Vagina (tissue), 2 donors: ENCODE measurements at places on chromosomes 13 and 19.

GRCh38 chr13:42907745-42908144, 84.3 kb downstream of the EPSTI1 start:
- no peak for DNase-seq
- H3K4me1 ChIP-seq, result no peaks in the 10 kb centered on the region
- no peak overlapping the region for H3K27ac ChIP-seq
- no peak overlapping the region for H3K4me3 ChIP-seq
- no peaks in the 10 kb centered on the region for H3K36me3 ChIP-seq
- no peaks in the 10 kb centered on the region for H3K27me3 ChIP-seq

- H3K27ac ChIP-seq, result no peak overlapping the region
- no peak for DNase-seq
- peaks cover 25% of the 10 kb centered on the region for H3K4me1 ChIP-seq
- no peak overlapping the region for H3K4me3 ChIP-seq
Observed at GRCh38 chr19:31329819-31330218, 19.4 kb downstream of the TSHZ3 start.

GRCh38 chr13:107864543-107865317, 350.6 kb downstream of the LIG4 start:
- H3K4me3 ChIP-seq, result no peak overlapping the region
- H3K4me1 ChIP-seq, result peaks cover 22% of the 10 kb centered on the region
- no peaks in the 10 kb centered on the region for H3K36me3 ChIP-seq
- DNase-seq, result no peak

- DNase-seq, result no peak
- H3K27me3 ChIP-seq, result no peaks in the 10 kb centered on the region
- peak overlapping the region; percentile 81 for H3K27ac ChIP-seq
- no peaks in the 10 kb centered on the region for H3K36me3 ChIP-seq
- peaks cover 25% of the 10 kb centered on the region for H3K4me1 ChIP-seq
- no peak overlapping the region for H3K4me3 ChIP-seq
Observed at GRCh38 chr13:29523199-29523961, 72.1 kb downstream of the SLC7A1 start.

- no peaks in the 10 kb centered on the region for H3K4me1 ChIP-seq
- H3K27ac ChIP-seq, result no peak overlapping the region
- H3K36me3 ChIP-seq, result no peaks in the 10 kb centered on the region
- no peak overlapping the region for H3K4me3 ChIP-seq
- no peak for DNase-seq
Observed at GRCh38 chr13:113785051-113786010, 26.3 kb downstream of the TMEM255B start.

DNA sequence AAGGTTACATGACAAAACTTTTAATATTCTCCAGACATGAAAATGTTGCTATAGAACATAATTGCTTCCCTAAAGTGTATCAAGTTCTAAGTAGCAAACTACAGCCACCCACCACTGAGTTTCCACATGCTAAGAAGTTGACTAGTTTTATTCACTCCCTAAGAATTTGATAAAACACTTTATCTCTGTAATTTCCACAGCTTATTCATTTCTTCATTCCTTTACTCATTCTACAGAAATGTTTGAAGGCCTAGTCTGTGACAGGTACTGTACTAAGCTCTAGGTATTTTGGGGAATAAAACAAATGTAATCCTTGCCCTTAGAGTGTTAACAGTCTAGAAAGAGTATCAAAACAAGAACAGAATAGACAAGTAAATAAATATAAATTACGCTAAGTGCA, 101.8 kb upstream of the DIAPH3 start:
- DNase-seq, result no peak
- no peaks in the 10 kb centered on the region for H3K4me1 ChIP-seq

DNA sequence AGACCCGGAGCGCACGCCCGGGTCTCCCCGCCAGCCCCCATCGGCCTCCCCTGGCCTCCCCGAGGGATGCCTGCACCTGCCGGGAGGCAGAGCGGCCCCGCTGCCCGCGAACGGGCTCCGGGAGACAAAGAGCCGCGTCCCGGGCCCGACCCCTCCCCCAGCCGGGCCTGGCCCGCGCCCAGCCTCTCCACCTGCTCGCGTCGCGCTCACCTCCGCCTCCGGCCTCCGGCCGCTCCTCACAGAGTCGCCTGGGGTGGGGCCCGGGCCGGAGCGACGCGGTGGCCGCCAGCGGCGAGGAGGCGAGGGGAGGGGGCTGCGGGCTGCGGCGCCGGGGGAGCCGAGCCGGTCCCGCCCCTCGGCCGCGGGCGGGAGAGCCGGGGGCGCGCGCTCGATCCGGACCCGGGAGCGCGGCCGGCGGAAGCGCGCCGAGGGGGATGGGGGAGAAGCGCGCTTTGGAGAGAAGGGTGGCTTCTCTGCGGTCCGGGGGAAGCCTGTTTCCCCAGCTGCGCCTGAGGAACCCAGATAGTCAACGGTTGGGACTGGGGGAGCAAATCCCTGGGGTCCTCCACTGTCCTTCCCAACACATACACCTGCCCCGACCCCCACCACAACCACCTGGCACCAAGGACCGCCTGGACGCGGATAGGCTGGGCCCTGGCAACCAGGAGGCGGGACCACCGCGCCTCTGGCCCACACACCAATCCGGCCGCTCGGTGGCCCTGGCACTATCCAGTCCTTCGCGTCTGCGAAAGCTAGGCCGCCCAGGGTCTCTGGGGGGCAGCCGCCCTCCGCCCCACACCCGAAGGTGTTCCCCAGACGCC, at the start of gene PRR36:
TSS of gene PRR36 (minus strand) at position 315 of the 821 bp plus-strand sequence. CDS start 701 bp downstream, outside the sequence.
- H3K27me3 ChIP-seq, result no peaks in the 10 kb centered on the region
- DNase-seq, result no peak
- peaks cover 51% of the 10 kb centered on the region for H3K4me1 ChIP-seq
- no peaks in the 10 kb centered on the region for H3K36me3 ChIP-seq

DNA sequence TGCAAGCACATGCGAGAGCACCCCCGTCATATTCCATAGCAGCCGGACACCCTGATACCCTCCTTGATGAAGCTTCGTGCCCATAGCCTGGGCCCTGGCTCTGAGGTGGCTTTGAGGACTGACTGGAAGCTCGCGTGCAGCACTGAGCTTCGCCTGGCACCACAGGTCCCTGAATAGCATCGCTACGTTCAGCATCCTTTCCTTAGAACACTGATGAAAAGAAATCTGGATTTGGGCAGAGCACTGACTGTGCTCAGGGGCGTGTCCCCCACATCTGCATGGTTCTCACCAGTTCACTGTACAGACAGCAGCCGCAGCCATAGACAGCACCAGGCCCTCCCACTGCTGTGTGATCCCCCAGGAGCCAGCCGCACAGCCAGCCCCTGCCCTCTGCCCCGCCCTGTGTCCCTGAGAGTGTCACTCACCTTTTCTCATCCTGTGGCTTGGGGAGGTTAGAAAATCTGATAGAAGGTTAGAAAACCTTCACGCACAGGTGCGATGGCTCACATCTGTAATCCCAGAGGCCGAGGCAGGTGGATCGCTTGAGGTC, 49.3 kb upstream of the SPACA7 start:
- no peaks in the 10 kb centered on the region for H3K36me3 ChIP-seq
- no peak overlapping the region for H3K27ac ChIP-seq
- H3K27me3 ChIP-seq, result peaks cover 3% of the 10 kb centered on the region
- no peak for DNase-seq
- H3K4me1 ChIP-seq, result no peaks in the 10 kb centered on the region

GRCh38 chr19:31617010-31617585, 267.9 kb upstream of the TSHZ3 start:
- no peaks in the 10 kb centered on the region for H3K36me3 ChIP-seq
- no peak overlapping the region for H3K27ac ChIP-seq

- no peak for DNase-seq
- no peak overlapping the region for H3K4me3 ChIP-seq
- no peak overlapping the region for H3K27ac ChIP-seq
- peaks cover 5% of the 10 kb centered on the region for H3K36me3 ChIP-seq
- no peaks in the 10 kb centered on the region for H3K4me1 ChIP-seq
- no peaks in the 10 kb centered on the region for H3K27me3 ChIP-seq
Observed at GRCh38 chr19:11108746-11109145, 19.5 kb downstream of the LDLR start.

- peaks cover 14% of the 10 kb centered on the region for H3K4me1 ChIP-seq
- H3K36me3 ChIP-seq, result no peaks in the 10 kb centered on the region
- DNase-seq, result no peak
- H3K27ac ChIP-seq, result no peak overlapping the region
Observed at GRCh38 chr19:47469719-47470118, 2.0 kb downstream of the SLC8A2 start.

DNA sequence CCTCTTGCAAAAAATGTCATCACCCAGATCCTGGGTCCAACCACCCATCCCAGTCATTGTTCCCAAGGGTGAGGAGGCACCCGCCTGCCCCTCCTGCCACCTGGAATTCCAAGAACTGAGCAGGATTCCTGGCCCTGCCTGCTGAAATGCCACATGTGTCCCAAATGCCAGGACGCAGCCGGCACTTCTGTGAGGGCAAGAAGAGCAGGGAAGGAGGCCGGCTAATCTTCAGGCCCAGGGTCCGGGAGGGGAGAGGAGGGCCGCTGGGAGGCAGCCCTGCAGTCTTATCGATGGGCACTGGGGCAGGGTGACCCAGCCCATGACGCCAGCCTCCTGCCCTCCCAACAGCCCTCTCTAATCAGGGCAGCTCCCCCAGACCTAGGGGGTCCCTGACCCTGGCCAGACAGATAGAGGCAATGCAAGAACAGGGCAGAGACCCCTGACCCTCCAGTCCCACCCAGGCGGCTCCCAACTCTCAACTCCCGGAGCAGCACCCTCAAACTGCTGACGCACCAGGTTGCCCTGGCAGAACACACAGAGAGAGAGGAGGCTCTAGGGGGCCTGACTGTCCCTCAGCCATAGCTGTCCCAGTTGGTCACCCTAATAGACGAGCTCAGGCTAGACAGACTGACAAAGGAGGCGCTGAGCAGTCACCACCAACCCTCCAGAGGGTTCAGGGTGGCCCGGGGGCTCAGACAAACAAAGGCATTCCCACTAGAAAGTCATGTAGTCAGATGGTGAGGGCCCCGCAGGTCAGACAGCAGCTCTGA, 1.5 kb downstream of the MFSD12 start:
- H3K4me3 ChIP-seq, result peak overlapping the region; percentile 99
- no peak overlapping the region for H3K27ac ChIP-seq
- no peaks in the 10 kb centered on the region for H3K27me3 ChIP-seq
- no peaks in the 10 kb centered on the region for H3K36me3 ChIP-seq

DNA sequence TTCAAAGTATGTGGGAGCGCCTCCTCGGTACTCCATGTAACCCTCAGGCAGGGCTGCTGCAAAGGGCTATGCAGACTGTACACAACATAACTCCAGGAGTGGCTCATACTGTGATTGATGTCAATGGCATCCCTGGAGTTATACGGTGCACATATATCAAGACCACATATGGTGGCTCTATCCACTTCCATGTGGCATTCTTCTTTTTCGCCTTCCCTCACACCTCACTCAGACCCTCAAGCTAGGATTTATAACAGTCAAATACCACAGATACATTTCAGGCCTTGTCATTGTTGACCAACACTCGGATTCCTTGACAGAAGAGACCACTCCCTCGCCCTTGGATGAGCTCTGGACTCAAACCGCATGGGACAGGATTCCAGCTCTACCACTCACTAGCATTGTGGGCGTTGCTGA, 11.3 kb upstream of the UBL3 start:
- no peaks in the 10 kb centered on the region for H3K4me1 ChIP-seq
- H3K27ac ChIP-seq, result no peak overlapping the region
- H3K27me3 ChIP-seq, result no peaks in the 10 kb centered on the region
- no peak for DNase-seq
- H3K36me3 ChIP-seq, result no peaks in the 10 kb centered on the region
- H3K4me3 ChIP-seq, result no peak overlapping the region

- H3K27ac ChIP-seq, result no peak overlapping the region
- no peak overlapping the region for H3K4me3 ChIP-seq
- H3K27me3 ChIP-seq, result no peaks in the 10 kb centered on the region
- DNase-seq, result no peak
- H3K4me1 ChIP-seq, result no peaks in the 10 kb centered on the region
Observed at GRCh38 chr13:104645786-104646185, 1579.6 kb upstream of the SLC10A2 start.
